Fibroblast of mammary gland (primary cell): ENCODE measurements at places on chromosomes 12 and 14.
A peak's percentile ranks its signal among the peaks of the same experiment; 100 is the strongest.

DNA sequence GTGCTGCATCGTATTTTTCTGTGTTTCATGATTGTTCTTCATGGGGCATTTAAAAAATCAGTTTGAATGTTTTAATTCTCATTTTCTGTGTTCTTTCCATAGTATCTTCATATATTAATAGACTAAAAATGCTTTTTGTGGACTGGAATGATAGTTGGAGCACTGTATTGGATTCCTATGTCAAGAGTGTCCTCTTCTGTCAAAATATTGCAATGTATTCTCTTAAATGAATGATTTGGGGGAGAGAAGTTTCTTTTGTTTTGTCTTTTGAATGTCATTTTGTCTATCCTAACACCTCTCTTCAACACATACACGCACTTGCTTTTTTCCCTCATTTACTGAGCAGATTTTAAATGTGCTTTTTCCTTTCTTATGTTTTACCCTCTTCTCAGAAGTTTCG is 4.7 kb upstream of the EIF2S3B start:
- peak; percentile 20 for DNase-seq

DNA sequence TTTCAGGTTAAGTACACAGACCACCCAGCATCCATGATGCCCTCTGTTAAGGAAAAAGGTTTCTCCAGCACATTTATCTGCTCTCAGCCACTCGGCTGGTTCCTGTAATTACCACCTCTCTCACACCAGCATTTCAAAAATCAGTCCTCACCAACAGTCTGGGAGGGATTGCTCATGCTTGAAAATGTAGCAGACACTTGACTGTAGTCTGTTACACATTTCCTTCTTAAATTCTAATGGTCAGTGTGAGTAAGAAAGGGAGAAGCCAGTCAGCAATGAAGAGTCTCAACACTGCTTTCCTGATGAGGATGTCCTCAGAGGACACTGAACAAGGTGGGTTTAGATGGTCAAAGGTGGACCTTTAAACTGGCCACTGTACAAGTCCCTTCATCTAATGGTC is 6.0 kb downstream of the ZBTB39 start:
- DNase-seq = no peak

GRCh38 chr12:50979369-50980052 is 27.2 kb downstream of the HIGD1C start:
- no peak for DNase-seq

DNA sequence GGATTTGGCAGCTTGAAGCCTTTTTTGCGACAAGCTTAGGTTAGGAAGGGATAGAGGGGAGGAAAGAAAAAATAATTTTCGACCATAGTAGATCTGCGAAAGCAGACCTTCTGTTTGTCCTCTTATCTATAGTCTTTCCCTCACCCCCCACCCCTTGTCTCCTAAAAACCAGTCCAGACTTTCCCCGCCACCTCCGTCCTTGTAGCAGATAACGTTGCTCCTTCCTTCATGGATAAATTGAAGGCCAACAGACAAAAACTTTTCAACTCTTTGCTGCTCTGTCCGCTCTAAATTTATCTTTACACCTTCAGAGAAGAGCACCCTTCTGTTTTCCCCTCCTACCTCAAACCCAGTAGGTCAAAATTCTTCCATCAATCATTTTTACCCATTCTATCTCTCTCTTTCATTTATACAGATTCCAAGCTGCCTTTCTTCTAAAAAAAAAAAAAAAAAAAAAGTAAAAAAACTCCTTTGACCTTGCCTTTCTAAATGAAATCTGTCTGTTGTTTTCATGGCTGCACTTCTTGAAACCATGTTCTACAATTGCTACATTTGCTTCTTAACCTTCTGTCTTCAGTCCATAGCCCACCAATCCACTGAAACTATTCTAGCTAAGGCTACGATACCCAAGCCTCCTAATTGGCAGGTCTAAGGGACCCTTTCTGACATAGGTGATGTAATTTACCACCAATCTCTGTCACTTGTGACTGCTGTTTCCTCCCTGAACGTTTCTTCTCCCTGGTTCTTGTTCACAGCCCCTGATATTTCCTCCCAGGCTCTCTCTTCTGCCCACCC is 11.1 kb upstream of the NEMF start:
- no peak for DNase-seq

DNA sequence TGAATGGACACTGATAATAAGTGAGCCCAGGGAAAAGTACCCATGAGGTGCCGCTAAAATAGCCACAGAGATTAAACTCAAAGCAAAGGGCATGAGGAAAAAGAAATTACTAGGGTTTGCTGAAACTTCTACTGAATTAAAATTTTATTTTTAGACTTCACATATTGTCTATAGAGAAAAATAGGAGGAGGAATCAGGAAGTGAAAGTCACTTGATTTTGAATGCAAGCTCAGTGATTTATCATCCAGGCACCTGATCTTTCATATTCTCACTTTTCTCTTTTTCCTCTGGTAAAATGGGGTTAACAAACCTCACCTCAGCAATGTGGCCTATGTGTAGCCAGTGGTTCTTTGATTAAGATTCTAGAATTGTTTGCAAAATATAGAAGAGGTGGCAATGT is 479.8 kb downstream of the BCL11B start:
- DNase-seq = no peak

DNA sequence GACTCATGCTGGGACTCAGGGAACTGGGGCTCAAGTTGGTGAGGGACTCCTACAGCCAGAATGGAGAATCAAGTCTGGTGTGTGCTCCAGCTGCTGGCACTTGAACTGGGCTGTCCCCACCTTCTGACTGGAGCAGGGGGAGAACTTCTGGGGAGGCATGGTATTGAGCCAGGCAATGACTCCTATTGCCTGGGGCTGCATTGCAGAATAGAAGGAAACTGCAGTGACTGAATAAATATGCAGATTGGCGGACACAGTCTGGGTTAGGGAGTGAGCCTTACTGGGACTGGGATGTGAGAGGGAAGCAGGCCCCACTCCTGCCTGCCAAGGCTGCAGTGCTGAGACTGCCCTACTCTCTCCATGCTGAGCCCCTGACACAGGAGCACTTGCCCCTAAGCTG is 8.8 kb upstream of the ZNF268 start:
- no peak for DNase-seq

DNA sequence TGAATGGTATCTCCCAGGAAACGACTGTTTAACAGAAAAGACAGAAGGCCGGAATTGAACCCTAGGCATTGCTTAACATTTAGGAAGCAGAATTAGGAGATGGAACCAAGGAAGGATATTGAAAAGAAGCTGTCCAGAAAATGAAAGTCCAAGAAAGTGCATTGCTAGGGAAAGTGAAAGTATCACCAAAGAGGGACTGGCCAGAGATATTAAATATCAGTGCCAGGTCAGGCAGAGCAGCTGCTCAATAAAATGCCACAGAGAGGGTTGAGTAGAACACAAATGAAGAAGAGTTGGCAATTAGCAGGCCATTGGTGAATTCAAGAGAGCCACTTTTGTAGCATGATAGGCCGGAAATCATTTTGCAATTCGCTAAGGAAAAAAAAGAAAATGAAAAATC is 101.6 kb downstream of the CFAP54 start:
- no peak for DNase-seq

- peak; percentile 46 for DNase-seq
These were observed 1.2 kb downstream of the PAWR start for GRCh38 chr12:79689477-79690141.

- DNase-seq = no peak
These were observed 16.3 kb upstream of the NFYB start for GRCh38 chr12:104154286-104154685.

DNA sequence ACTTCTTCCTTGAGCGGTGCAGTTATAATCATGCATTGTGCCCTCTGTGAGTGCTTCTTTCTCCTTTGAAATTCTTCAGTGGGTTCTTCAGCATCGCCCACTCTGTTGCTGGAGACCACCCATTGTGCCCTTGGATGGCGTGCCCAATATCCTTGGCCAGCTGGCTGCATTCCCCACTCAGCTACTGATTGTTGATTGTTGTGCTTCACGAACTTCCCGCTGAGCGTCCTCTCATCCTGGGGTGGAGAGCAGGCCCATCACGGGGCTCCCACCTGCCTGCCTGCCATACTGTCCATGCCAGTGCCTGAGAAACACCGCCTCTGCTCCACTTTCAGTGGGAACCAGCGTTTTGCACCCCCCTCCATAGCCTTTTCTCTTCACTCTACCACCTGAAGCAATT is 8.6 kb upstream of the SSTR1 start:
- no peak for DNase-seq

DNA sequence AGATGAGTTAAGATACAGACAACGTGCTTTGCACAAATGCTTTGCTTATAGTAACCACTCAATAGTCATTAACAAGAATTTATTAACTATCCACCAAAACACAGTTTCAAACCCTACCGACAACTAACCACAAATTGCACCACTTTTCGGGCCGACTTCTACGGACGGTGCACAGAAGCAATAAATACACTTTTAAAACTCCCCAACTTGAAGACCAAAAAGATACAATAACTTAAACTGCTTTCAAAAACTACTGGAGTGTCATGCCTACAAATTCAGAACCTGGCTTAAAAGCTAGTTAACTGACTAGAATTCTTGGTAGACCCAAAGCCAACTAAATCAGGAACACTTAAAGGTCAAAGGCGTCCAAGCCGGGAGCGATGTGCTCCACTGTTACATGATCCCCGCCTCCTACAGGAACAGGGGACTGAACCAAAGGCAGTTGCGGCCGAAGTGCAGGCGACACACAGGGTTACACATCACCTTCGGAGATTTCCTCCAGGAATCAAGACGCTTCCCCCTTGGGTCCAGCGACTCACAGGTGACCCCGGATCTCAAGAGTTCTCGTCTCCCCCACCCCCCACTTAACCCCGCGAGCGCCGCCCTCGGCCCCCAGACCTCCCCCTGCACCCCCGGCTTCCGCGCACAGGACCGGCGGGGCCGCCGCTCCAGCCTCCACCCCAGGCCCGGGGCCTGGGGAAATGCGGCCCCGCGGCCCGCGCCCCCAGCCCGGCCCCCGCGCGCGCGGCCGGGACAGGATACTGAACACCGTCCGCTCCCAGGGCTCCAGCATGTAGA is 507 bp downstream of the SPTSSA start:
- DNase-seq = peak; percentile 53

GRCh38 chr14:49971156-49972130 is 78.6 kb downstream of the ARF6 start:
- peak; percentile 80 for DNase-seq

- DNase-seq = no peak
These were observed 111.6 kb upstream of the EGLN3 start for GRCh38 chr14:34062353-34062973.
